ENCODE measurements at places on chromosomes 2 and 18. TPM values are rescaled to one million over a fixed set of nuclear protein-coding genes. Genes with fewer than 3 reads are reported as not detected.

The VIL1 gene
- total RNA-seq, result 545 TPM

The PMS1 gene
- 14.3 TPM for total RNA-seq

The TEKT4 gene
- total RNA-seq, result not detected

The FAM161A gene
- 0.80 TPM for total RNA-seq

The ASXL3 gene
- 0.59 TPM for total RNA-seq

The CPLX4 gene
- total RNA-seq, result not detected

The KLHL41 gene
- total RNA-seq, result 0.61 TPM

The NPPC gene
- total RNA-seq, result not detected

- DNase-seq, result no peak
- H3K27ac ChIP-seq, result no peak overlapping the region
- H3K4me1 ChIP-seq, result no peaks in the 10 kb centered on the region
- H3K36me3 ChIP-seq, result no peaks in the 10 kb centered on the region
Observed at GRCh38 chr2:213087040-213087439, 64.4 kb downstream of the IKZF2 start.

GRCh38 chr18:58927659-58928058 lies 63.0 kb downstream of the ZNF532 start:
- no peak overlapping the region for H3K4me3 ChIP-seq
- H3K27ac ChIP-seq, result no peak overlapping the region
- no peaks in the 10 kb centered on the region for H3K27me3 ChIP-seq
- H3K36me3 ChIP-seq, result no peaks in the 10 kb centered on the region

GRCh38 chr2:104028061-104028460 lies 825.9 kb upstream of the POU3F3 start:
- no peak overlapping the region for H3K4me3 ChIP-seq
- H3K27me3 ChIP-seq, result no peaks in the 10 kb centered on the region
- H3K36me3 ChIP-seq, result no peaks in the 10 kb centered on the region
- H3K27ac ChIP-seq, result no peak overlapping the region
- H3K4me1 ChIP-seq, result no peaks in the 10 kb centered on the region

GRCh38 chr2:233240897-233241296 lies 10.6 kb upstream of the ATG16L1 start:
- no peak for DNase-seq
- no peaks in the 10 kb centered on the region for H3K36me3 ChIP-seq

- H3K36me3 ChIP-seq, result no peaks in the 10 kb centered on the region
- no peaks in the 10 kb centered on the region for H3K4me1 ChIP-seq
- H3K27ac ChIP-seq, result no peak overlapping the region
- DNase-seq, result no peak
- H3K4me3 ChIP-seq, result no peak overlapping the region
Observed at GRCh38 chr2:20940856-20941255, 103.0 kb downstream of the APOB start.

GRCh38 chr18:70991577-70991976 lies 702.7 kb downstream of the SOCS6 start:
- no peaks in the 10 kb centered on the region for H3K27me3 ChIP-seq
- no peaks in the 10 kb centered on the region for H3K4me1 ChIP-seq
- no peaks in the 10 kb centered on the region for H3K36me3 ChIP-seq

DNA sequence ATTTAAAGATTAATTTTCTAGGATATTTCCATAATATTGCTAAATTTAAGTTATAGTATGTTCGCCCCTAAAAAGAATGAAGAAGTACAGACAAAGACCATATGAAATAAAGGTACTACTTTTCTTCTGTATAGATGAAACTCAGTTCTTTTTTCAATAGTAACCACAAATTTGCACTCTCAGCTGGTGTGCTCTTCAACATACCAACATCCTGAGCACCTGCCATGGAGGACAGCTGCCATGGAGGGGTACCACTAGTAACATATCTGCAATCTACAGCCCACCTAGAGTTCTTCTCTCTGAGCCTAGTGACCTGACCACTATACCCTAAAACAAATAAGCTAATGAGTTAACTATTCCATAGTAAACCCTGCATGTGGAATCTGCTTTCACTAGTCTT lies 36.8 kb upstream of the ERCC3 start:
- H3K27ac ChIP-seq, result no peak overlapping the region
- DNase-seq, result no peak
- H3K4me1 ChIP-seq, result no peaks in the 10 kb centered on the region
- H3K27me3 ChIP-seq, result no peaks in the 10 kb centered on the region
